Activated B cell treated with CpG ODN at 0.5 μM for 24 hours (primary cell): ENCODE measurements at places on chromosomes 1 and 21. TPM values are rescaled to one million over a fixed set of nuclear protein-coding genes. Genes with fewer than 3 reads are reported as not detected.
A peak's percentile ranks its signal among the peaks of the same experiment; 100 is the strongest.

The ALPL gene
- 14.7 and 19.0 TPM in 2 replicates for total RNA-seq

The LCE1A gene
- not detected in 2 replicates for total RNA-seq

GRCh38 chr1:33126411-33127000, 45.6 kb downstream of the AZIN2 start:
- DNase-seq, result no peak
- H3K27ac ChIP-seq, result peak overlapping the region; percentile 92
- peaks cover 25% of the 10 kb centered on the region for H3K4me1 ChIP-seq
- peaks cover 13% of the 10 kb centered on the region for H3K36me3 ChIP-seq
- H3K4me3 ChIP-seq, result peak overlapping the region; percentile 93
- no peaks in the 10 kb centered on the region for H3K27me3 ChIP-seq

DNA sequence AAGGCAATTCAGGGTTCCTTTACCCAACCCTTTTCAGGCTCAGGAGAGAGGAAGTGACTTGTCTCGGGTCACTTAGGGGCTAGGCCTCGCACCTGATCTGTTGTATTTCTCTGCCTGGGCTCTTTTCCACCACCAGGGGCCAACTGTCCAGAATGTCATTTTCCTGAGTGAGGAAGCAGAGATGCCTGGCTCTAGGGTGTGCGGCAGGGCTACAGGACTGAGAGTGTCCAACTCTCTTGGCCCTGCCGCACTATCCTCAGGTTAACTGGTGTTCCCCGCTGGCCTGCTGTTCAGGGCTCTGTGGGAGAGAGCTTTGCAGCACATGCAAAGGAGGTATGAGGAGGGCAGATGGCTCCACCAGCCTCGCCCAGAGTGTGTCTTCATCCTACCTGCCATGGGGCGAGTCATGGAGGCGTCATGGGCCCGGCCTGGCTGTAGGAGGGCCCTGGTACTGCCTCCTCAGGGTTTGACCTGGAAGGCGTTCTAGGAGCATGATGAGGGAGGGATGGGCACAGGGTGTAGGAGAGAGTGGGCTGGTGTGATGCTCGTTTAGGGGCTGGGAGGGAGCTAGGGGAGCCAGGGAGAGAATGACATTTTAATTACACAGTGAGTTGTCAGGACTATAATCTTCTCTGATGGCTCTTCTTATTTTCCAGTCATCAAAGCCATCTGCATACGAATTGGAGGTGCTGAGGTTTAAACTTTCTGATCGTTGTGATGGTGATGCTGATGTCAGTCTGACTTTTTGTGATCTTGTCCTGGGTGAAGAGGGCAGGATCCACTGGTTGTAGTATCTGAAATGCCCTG, 128.3 kb downstream of the NOS1AP start:
- H3K4me1 ChIP-seq, result no peaks in the 10 kb centered on the region
- no peak for DNase-seq
- H3K36me3 ChIP-seq, result no peaks in the 10 kb centered on the region
- peaks cover 13% of the 10 kb centered on the region for H3K27me3 ChIP-seq
- H3K4me3 ChIP-seq, result no peak overlapping the region

- H3K36me3 ChIP-seq, result peaks cover 21% of the 10 kb centered on the region
- H3K4me3 ChIP-seq, result no peak overlapping the region
- H3K27me3 ChIP-seq, result peaks cover 2% of the 10 kb centered on the region
Measured at GRCh38 chr1:146039844-146040194, 18.3 kb upstream of the HJV start.

The ANGPTL3 gene
- total RNA-seq, result not detected in 2 replicates

DNA sequence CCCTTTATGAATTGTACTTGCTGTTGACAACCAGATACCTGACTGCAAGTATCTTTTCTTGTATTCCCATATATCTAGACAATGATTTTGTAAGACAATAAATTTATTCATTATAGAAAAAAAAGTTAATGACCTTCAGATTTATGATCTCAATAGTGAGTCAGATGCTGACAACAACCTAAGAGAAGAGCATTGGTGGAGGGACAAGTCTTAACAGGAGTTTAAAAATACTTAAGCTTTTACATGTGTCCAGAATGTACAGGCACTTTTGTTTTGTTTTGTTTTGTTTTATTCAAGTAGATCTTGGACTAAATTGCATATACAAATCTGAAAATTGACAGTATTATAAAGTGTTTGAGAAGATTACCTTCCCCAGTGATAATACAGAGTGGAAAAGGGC, 1544.6 kb upstream of the B3GALT2 start:
- no peak for DNase-seq
- no peak overlapping the region for H3K4me3 ChIP-seq
- H3K4me1 ChIP-seq, result peaks cover 15% of the 10 kb centered on the region

The NTRK1 gene
- total RNA-seq, result 0.11 TPM in 1 of 2 replicates, not detected in the other
